ENCODE measurements at places on chromosomes 16 and 17.

DNA sequence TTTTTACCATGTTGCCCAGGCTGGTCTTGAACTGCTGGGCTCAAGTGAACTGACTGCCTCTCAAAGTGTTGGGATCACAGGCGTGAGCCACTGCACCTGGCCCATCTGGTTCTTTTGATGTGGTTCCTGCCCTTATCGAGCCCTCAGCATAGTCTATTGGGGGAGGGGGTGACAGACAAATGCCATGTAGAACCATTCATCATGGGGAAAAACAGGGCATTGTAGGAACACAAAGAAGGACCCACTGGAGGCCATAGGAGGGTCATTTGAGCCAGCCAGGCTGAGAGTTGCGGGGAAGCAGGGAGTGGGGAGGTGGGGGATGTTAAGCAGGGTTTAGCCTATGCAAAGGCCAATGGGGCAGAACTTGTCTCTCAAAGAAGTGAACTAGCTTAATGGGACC, 11.9 kb downstream of the SEC14L5 start:
- no peak for DNase-seq

DNA sequence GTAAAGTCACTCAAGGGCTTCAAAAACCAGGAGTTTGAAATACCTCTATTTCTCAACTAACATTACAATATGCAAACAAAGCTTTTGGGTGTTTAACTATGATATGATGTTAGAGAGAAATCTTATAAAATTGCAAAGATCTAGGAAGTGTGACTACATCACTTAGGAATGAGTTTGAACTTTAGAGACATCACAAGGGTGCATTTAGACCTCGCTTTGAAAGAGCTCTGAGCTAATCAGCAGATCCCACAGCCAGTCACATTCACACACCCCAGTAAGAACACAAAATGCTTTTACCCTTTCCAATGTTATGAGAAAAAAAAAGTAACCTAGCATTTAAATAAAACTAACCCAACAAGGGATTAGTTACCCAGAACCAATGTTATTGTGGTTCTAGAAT, 45.2 kb downstream of the HYDIN start:
- DNase-seq: no peak

DNA sequence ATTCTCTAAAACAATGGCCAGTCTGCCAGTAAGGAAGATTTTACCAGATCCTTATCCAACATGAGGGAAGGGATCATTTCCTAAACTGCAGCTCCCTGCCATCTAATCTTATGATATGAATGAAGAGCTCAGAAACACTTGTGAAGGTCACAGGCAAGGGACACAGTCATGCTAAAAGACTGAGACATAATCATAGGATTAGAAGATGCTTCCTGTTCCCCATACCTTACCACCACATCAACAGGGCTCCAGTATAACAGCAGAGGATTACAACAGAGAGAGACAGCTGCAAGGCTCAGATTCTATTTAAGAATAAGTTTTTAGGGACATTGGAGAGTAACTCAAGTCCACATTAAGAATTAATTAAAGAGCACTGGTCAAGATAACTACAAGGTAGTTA, 93.3 kb downstream of the BRIP1 start:
- no peak for DNase-seq

- DNase-seq: no peak
Observed at GRCh38 chr16:9599415-9600120, 508.1 kb downstream of the HAPSTR1 start.

DNA sequence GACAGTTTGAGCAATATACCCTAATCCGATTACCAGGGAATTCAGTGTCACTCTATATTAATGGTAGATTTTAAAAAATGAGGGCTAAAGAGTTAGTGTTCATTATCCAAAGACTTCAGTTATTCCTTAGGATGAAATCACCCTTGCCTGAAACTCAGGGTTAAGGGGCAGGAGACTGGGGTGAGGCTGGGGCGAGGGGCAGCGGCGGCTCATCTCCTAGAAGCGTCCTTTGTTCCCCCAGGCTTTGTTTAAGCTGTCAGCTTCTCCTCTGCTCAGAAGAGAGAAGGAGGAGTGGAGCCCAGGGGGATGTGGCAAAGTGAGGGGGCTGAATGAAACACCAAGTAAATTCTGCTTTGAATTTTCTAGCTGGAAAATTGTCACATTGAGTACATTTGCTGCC, 117.7 kb upstream of the ELAC2 start:
- DNase-seq: no peak
